Right lung (tissue), 10 donors: ENCODE measurements at places on chromosomes 7 and 10. TPM values are rescaled to one million over a fixed set of nuclear protein-coding genes. Genes with fewer than 3 reads are reported as not detected.

Gene SORCS3
- polyA plus RNA-seq = 0.03 TPM

Gene HTR7
- polyA plus RNA-seq = 0.20 TPM

Gene TTYH3
- 169 TPM for polyA plus RNA-seq

Gene PLXDC2
- 56.9 TPM for polyA plus RNA-seq

Gene KEL
- 4.3 TPM for polyA plus RNA-seq

Gene SLC26A3
- not detected for polyA plus RNA-seq

Gene KNDC1
- polyA plus RNA-seq = 4.9 TPM

Gene BAMBI
- 134 TPM for polyA plus RNA-seq

Gene PRPS1L1
- polyA plus RNA-seq = not detected

Gene GPER1
- 5.8 TPM for polyA plus RNA-seq

Gene NPC1L1
- polyA plus RNA-seq = 0.36 TPM

Gene AASS
- 61.7 TPM for polyA plus RNA-seq

Gene TMEM178B
- polyA plus RNA-seq = 3.4 TPM

Gene ZNF853
- polyA plus RNA-seq = 11.6 TPM

Gene TRIM50
- polyA plus RNA-seq = 0.19 TPM

Gene SAP25
- polyA plus RNA-seq = 6.8 TPM

Gene TMEM176A
- 6.4 TPM for polyA plus RNA-seq

Gene CTNNA3
- 4.4 TPM for polyA plus RNA-seq

Gene TEX36
- polyA plus RNA-seq = not detected

Gene PRKCQ
- 6.2 TPM for polyA plus RNA-seq

Gene BICC1
- 37.4 TPM for polyA plus RNA-seq

Gene TMEM209
- polyA plus RNA-seq = 22.3 TPM

Gene NEURL1
- polyA plus RNA-seq = 1.0 TPM

Gene ZC3HAV1L
- 19.1 TPM for polyA plus RNA-seq

Gene HYAL4
- not detected for polyA plus RNA-seq

Gene C10orf143
- 5.8 TPM for polyA plus RNA-seq

Gene LRRC4
- polyA plus RNA-seq = 12.9 TPM

Gene ZNF479
- polyA plus RNA-seq = not detected

Gene ADAM8
- 4.4 TPM for polyA plus RNA-seq

Gene PRDX3
- polyA plus RNA-seq = 179 TPM
